ENCODE measurements at places on chromosomes 12 and 14. TPM values are rescaled to one million over a fixed set of nuclear protein-coding genes. Genes with fewer than 3 reads are reported as not detected.

The LALBA gene
- total RNA-seq: not detected

The SLC6A12 gene
- 1.1 TPM for total RNA-seq

The SERPINA4 gene
- not detected for total RNA-seq

The VDR gene
- total RNA-seq: 0.65 TPM

The MGAT4C gene
- 3.0 TPM for total RNA-seq

GRCh38 chr12:130710733-130711080 is 5.4 kb downstream of the RIMBP2 start:
- peaks cover 22% of the 10 kb centered on the region for H3K4me1 ChIP-seq
- H3K4me3 ChIP-seq: no peak overlapping the region
- H3K27me3 ChIP-seq: peaks cover 33% of the 10 kb centered on the region
- no peak for DNase-seq
- no peak overlapping the region for H3K27ac ChIP-seq

DNA sequence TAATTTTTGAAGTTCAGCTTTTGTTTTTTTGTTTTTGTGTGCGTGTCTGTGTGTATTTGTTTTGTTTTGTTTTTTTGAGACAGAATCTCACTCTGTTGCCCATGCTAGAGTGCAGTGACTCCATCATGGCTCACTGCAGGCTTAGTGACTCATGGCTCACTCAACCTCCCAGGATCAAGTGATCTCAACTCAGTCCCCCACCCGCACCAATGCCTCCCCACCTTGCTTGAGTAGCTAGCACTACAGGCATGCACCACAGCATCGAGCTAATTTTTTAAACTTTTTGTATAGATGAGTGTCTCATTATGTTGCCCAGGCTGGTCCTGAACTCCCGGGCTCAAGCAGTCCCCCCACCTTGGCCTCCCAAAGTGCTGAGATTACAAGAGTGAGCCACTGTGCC is 981.4 kb downstream of the BCL11B start:
- H3K4me1 ChIP-seq: no peaks in the 10 kb centered on the region
- no peaks in the 10 kb centered on the region for H3K27me3 ChIP-seq
- no peaks in the 10 kb centered on the region for H3K36me3 ChIP-seq
- no peak for DNase-seq

- DNase-seq: no peak
- H3K36me3 ChIP-seq: no peaks in the 10 kb centered on the region
- H3K27me3 ChIP-seq: no peaks in the 10 kb centered on the region
- H3K4me1 ChIP-seq: peaks cover 2% of the 10 kb centered on the region
- H3K4me3 ChIP-seq: no peak overlapping the region
- H3K27ac ChIP-seq: no peak overlapping the region
Observed at GRCh38 chr12:80472236-80472635, 28.2 kb downstream of the PTPRQ start.

GRCh38 chr14:68958553-68958952 is 20.5 kb downstream of the ACTN1 start:
- no peak overlapping the region for H3K4me3 ChIP-seq
- no peak overlapping the region for H3K27ac ChIP-seq
- no peak for DNase-seq
- H3K4me1 ChIP-seq: peaks cover 9% of the 10 kb centered on the region
- H3K36me3 ChIP-seq: peaks cover 8% of the 10 kb centered on the region
- H3K27me3 ChIP-seq: no peaks in the 10 kb centered on the region

DNA sequence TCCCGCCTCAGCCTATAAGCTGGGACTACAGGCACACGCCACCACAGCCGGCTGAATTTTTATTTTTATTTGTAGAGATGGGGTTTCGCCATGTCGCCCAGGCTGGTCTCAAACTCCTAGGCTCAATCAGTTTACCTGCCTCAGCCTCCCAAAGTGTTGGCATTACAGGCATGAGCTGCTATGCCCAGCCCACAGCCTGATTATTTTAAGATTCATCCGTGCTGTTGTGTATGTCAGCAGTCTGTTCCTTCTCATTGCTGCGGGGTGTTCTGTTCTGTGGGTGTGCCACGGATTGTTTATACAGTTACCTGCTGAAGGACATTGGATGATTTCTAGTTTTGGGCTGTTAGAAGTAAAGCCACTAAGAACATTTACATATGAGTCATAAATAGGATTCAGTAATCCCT is 9.6 kb upstream of the EP400 start:
- no peak for DNase-seq
- no peaks in the 10 kb centered on the region for H3K4me1 ChIP-seq
- peaks cover 66% of the 10 kb centered on the region for H3K36me3 ChIP-seq
- no peak overlapping the region for H3K4me3 ChIP-seq
- no peaks in the 10 kb centered on the region for H3K27me3 ChIP-seq
- H3K27ac ChIP-seq: no peak overlapping the region

GRCh38 chr14:56808383-56809269 is 1.7 kb downstream of the OTX2 start:
- peaks cover 22% of the 10 kb centered on the region for H3K4me1 ChIP-seq
- no peak overlapping the region for H3K27ac ChIP-seq
- peak overlapping the region; percentile 65 for H3K4me3 ChIP-seq
- DNase-seq: peak; percentile 78
- peaks cover 71% of the 10 kb centered on the region for H3K27me3 ChIP-seq

DNA sequence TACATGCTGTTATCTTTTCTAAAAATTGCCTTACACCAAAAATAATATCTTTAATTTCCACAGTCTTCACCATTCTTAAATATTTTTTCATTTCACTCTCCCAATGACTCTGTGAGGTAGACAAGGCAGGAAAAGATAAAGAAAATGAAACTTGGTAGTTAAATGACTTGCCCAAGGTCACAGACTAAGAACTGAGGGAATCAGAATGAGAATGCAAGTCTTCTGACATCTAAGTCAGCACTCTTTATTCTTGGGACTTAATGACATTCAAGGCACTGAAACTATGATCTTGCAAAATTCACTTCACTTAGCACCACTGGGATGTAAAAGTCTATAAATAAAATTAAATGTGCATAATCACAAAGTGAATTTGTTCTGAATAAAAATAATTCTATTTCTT is 104.5 kb downstream of the SLC2A13 start:
- no peaks in the 10 kb centered on the region for H3K4me1 ChIP-seq
- H3K4me3 ChIP-seq: no peak overlapping the region
- H3K36me3 ChIP-seq: no peaks in the 10 kb centered on the region
- DNase-seq: no peak
- no peaks in the 10 kb centered on the region for H3K27me3 ChIP-seq
- no peak overlapping the region for H3K27ac ChIP-seq

GRCh38 chr14:89067293-89067972 is 243.0 kb downstream of the TTC8 start:
- no peaks in the 10 kb centered on the region for H3K27me3 ChIP-seq
- no peaks in the 10 kb centered on the region for H3K4me1 ChIP-seq
- no peak overlapping the region for H3K27ac ChIP-seq
- DNase-seq: no peak
- H3K4me3 ChIP-seq: no peak overlapping the region
- no peaks in the 10 kb centered on the region for H3K36me3 ChIP-seq

- H3K4me3 ChIP-seq: no peak overlapping the region
- no peaks in the 10 kb centered on the region for H3K36me3 ChIP-seq
- no peaks in the 10 kb centered on the region for H3K4me1 ChIP-seq
- H3K27ac ChIP-seq: no peak overlapping the region
Observed at GRCh38 chr12:110760204-110760609, 17.5 kb upstream of the PPP1CC start.

DNA sequence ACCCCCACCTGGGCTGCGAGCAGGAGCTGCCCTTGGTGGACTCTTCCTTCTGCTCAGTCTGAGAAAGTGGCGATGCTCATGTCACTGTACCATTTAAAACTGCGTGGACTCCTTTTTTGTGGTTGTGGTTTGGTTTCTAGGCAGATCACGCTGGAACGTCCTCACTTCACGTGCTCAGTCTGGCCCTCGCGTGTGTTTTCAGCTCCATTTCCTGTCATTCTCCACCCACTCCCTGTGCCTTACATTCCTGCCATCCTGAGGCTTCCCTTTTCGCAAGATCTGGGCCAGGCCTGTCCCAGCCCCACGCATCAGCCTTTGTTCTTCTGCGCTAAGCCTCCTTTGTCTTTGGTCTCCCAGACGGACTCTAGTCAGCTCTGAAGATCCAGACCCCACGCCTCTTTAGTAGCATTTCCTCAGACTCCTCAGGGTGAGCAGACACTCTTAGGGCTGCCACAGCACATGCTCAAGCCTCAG is 105.4 kb downstream of the FBXL14 start:
- no peak overlapping the region for H3K4me3 ChIP-seq
- no peaks in the 10 kb centered on the region for H3K4me1 ChIP-seq
- H3K36me3 ChIP-seq: no peaks in the 10 kb centered on the region
- H3K27ac ChIP-seq: no peak overlapping the region
- H3K27me3 ChIP-seq: no peaks in the 10 kb centered on the region

DNA sequence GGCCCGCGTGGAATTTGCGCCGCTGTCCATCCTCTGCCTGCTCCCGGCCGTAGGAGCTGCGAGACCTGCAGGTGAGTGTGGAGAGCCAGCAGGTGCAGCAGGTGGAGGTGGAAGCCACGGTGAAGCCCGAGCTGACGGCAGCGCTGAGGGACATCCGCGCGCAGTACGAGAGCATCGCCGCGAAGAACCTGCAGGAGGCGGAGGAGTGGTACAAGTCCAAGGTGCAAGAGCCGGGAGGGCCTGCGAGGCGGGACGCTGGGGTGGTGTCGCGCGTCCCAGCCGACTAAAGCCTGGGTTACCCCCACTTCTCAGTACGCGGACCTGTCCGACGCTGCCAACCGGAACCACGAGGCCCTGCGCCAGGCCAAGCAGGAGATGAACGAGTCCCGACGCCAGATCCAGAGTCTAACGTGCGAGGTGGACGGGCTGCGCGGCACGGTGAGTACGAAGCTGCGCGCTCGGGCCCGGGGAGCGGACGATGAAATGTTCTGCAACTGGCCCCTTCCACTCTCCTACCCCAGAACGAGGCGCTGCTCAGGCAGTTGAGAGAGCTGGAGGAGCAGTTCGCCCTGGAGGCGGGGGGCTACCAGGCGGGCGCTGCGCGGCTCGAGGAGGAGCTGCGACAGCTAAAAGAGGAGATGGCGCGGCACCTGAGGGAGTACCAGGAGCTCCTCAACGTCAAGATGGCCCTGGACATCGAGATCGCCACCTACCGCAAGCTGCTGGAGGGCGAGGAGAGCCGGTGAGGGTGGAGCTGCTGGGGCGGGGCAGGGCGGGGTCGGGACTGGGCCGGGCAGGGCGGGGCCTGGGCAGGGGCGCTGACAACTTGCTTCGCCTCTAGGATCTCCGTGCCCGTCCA is 2.1 kb downstream of the PRPH start:
- DNase-seq: peak; percentile 81
- peak overlapping the region; percentile 59 for H3K4me3 ChIP-seq
- peaks cover 47% of the 10 kb centered on the region for H3K27me3 ChIP-seq
- no peaks in the 10 kb centered on the region for H3K4me1 ChIP-seq
- no peak overlapping the region for H3K27ac ChIP-seq
- no peaks in the 10 kb centered on the region for H3K36me3 ChIP-seq

- no peaks in the 10 kb centered on the region for H3K36me3 ChIP-seq
- H3K27ac ChIP-seq: no peak overlapping the region
- H3K4me3 ChIP-seq: no peak overlapping the region
- no peak for DNase-seq
- H3K27me3 ChIP-seq: peaks cover 19% of the 10 kb centered on the region
Observed at GRCh38 chr12:130709151-130709970, 6.7 kb downstream of the RIMBP2 start.

GRCh38 chr12:91948504-91948903 is 197.1 kb downstream of the BTG1 start:
- H3K27ac ChIP-seq: no peak overlapping the region
- H3K27me3 ChIP-seq: no peaks in the 10 kb centered on the region
- no peak overlapping the region for H3K4me3 ChIP-seq
- H3K36me3 ChIP-seq: no peaks in the 10 kb centered on the region
- DNase-seq: no peak

DNA sequence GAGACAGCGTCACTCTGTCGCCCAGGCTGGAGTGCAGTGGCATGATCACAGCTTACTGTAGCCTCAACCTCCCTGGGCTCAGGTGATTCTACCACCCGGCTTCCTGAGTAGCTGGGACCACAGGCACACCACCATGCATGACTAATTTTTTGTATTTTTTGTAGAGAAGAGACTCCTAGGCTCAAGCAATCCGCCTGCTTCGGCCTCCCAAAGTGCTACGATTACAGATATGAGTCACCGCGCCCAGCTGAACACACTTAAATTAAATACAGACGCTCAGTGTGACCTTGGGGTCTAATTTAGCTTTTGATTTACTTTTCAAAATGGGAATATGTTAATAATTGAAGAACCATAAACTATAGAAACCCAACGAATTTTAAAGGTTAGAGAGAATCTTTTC is 77.2 kb downstream of the C2CD5 start:
- DNase-seq: no peak
- H3K27me3 ChIP-seq: no peaks in the 10 kb centered on the region
- no peak overlapping the region for H3K4me3 ChIP-seq
- H3K4me1 ChIP-seq: no peaks in the 10 kb centered on the region

DNA sequence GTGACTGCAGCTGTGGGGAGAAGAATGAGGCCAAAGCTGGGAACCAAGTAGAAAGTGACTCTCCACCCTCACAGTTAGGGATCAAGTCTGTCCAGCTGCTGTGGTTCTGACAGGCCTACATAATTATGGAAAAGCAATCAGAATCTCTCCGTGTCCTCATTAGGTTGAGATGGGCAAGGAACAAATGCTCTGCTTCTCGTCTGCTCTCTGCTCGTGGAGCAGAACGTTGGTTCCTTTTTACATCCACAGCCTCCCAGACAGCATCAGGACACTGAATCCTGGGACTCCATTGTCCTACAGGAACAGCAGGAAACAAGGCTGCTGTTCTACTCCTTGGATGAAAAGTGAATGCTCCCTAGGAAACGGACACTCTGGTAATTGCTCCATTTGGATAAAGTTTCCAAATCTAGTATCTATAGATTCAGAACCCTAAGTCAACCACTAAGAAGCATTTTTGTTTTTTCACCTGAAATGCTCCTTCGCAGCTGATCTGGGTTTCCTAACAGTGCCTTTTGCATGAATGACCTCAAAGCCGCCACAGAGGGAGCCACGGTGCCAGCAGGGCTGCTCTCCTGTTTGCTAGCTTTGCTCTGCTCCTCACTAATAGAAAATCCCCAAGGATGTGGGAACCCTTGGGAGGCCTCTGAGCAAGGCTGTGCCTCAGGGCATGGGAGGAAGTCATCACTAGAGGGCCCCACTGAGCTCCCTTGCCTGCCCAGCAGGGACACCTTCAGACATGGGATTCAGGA is 102.0 kb downstream of the EGLN3 start:
- no peak overlapping the region for H3K4me3 ChIP-seq
- H3K4me1 ChIP-seq: peaks cover 6% of the 10 kb centered on the region
- no peaks in the 10 kb centered on the region for H3K36me3 ChIP-seq
- peak; percentile 86 for DNase-seq

DNA sequence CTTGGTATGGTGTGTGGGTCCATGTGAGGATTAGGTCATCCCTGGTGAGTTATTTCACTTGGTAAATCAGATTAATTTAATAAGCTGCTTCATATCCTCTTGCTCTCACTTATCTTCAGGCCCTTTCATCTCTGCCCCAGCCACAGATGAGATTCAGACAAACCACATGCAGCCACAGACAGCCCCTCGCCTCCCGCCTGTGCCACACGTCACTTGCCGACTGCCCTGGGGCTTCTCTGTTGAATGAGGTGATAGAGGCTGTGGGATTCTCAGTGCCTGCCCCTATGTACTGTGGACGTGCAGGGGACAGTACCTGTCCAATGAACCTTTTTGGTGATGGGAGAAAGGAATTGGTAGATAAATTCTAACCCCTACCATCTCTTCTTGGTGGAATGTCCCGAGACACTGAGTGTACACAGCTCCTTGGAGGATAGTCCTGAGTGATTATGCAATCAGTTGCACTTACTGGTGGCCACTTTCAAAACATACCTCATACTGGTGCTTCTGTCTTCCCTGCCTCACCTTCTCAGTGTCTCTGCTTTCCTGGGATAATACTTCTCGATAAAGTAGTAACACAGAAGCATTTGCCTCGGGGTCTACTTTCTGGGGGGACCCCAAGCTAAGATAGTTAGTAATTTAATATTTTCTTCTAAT is 248.7 kb downstream of the TTC6 start:
- DNase-seq: no peak
- no peaks in the 10 kb centered on the region for H3K4me1 ChIP-seq
- H3K36me3 ChIP-seq: no peaks in the 10 kb centered on the region
- no peaks in the 10 kb centered on the region for H3K27me3 ChIP-seq

Measured in H1 (cell line).